Sigmoid colon (tissue), 7 donors: ENCODE measurements at places on chromosomes 1 and 21. TPM values are rescaled to one million over a fixed set of nuclear protein-coding genes. Genes with fewer than 3 reads are reported as not detected.

- H3K27ac ChIP-seq: no peak overlapping the region
Observed at GRCh38 chr1:219906924-219907771, 21.2 kb downstream of the SLC30A10 start.

DNA sequence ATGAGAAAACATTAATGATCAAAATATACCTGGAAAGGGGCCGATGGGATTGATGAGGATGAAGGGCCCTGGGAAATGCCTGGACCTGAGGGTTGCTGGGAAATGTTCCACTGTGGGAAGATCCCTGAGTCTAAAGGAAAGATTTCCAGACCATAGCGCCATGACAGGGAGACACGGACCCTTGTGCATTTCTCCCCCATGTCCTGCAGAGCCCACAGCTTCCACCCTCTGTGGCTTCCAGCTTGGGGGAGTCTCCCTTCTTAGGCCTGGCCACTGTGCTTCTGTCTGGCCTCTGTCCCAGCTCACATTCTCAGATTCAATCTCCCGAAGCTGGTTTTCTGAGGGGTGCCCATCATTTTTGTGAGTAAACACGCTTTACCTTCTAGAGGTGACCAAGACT, 1.0 kb upstream of the PRAMEF12 start:
- no peak overlapping the region for H3K4me3 ChIP-seq
- H3K27ac ChIP-seq: no peak overlapping the region
- no peaks in the 10 kb centered on the region for H3K36me3 ChIP-seq
- H3K4me1 ChIP-seq: no peaks in the 10 kb centered on the region
- no peaks in the 10 kb centered on the region for H3K27me3 ChIP-seq

GRCh38 chr1:191320062-191320461, 838.2 kb upstream of the RGS18 start:
- H3K4me3 ChIP-seq: no peak overlapping the region
- no peaks in the 10 kb centered on the region for H3K27me3 ChIP-seq
- no peaks in the 10 kb centered on the region for H3K4me1 ChIP-seq
- no peak for DNase-seq
- H3K36me3 ChIP-seq: no peaks in the 10 kb centered on the region

DNA sequence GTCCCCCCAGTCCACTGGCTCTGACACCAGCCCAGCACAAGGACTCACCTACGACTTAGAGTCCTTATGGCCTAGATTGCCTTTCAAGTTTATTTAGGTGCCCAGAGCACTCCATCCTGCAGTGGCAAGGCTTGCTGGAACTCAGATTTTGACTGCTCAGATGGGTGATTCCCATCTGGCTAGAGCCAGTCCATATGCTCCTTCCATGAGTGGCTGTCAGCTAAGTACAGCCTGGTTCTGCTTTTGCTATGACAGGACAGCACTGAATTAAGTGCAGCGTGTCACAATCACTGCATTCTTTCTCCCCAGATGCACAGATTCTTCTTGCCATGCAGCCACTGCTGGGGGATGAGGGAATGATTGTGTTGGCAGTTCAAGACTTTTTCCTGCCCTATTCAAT, 43.8 kb downstream of the GPR52 start:
- no peaks in the 10 kb centered on the region for H3K4me1 ChIP-seq
- no peaks in the 10 kb centered on the region for H3K36me3 ChIP-seq
- H3K27me3 ChIP-seq: no peaks in the 10 kb centered on the region
- no peak overlapping the region for H3K27ac ChIP-seq
- no peak overlapping the region for H3K4me3 ChIP-seq

GRCh38 chr1:100955322-100955721, 59.4 kb downstream of the SLC30A7 start:
- H3K4me3 ChIP-seq: no peak overlapping the region
- no peak for DNase-seq
- H3K27me3 ChIP-seq: no peaks in the 10 kb centered on the region
- H3K36me3 ChIP-seq: peaks cover 10% of the 10 kb centered on the region
- no peak overlapping the region for H3K27ac ChIP-seq
- H3K4me1 ChIP-seq: no peaks in the 10 kb centered on the region

DNA sequence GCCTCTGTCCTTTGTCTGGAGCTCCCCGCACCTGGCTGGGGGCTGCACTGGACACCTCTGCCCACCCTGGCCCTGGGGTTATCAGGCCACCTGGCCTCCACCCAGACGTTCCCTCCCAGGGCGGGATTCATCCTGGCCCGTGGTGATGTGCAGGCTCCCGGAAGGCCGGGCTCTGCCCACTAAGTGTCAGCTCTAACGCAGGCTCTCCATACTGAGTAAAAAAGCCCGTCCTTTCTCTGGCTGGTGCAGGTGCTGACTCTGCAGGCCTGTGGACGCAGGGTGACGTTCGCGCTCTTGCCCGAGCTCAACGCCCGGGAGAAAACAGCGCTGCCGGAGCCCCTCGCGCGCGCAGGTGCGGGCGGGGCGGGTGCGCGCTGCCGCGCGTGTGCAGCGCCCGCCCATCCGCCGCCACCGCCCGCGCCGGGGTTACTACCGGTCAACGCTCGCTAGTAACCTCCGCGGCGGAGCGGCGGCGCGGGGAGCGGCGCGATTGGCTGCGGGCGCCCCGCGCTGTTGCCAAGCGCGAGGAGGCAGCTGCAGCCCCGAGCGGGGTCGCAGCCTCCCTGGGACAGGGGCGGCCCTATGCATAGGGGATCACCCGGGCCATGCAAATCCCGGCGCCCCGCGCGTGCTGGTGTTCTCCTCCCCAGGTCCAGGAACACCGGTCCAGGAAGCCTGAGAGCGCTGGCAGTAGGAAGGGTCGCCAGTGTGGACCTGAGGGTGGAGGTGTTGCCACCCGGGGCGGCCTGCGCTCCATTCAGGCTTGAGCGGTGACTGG, 15.7 kb downstream of the ABCG1 start:
- DNase-seq: peak; percentile 88
- peaks cover 57% of the 10 kb centered on the region for H3K4me1 ChIP-seq
- peak overlapping the region; percentile 52 for H3K4me3 ChIP-seq
- H3K36me3 ChIP-seq: no peaks in the 10 kb centered on the region
- peak overlapping the region; percentile 86 for H3K27ac ChIP-seq
- no peaks in the 10 kb centered on the region for H3K27me3 ChIP-seq

DNA sequence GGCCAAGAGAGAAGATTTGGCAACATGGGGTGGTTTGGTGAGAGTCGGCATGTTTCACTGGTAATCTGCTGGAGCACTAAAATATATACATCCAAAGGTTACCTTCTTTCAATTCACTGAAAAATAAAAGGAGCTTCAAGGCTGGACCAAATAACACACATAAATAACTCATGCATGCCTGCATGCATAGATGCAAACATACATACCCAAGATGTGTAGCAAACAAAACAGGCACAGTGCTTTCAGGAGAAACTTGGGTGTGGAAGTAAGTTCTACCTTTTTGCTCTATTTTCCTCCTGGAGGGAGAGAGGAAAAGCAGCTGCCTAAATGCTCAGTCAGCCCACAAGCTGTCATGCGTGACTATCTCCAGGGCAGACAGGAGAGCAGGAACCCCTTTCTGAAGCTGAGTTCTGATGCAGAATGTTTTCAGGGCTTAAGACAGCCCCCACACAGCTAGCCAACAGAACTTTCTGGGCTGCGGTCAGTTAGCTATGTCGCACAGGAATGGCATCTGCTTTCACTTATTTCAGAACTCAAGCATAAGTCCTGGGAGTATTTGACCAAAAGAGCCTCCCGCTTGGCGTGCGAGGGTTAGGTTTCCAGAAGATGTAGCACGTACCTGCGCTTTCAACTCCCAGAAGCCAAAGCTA, 166.2 kb downstream of the TOMM20 start:
- H3K4me3 ChIP-seq: peak overlapping the region; percentile 2
- no peaks in the 10 kb centered on the region for H3K36me3 ChIP-seq
- H3K27me3 ChIP-seq: no peaks in the 10 kb centered on the region
- DNase-seq: peak; percentile 79
- H3K4me1 ChIP-seq: peaks cover 40% of the 10 kb centered on the region

DNA sequence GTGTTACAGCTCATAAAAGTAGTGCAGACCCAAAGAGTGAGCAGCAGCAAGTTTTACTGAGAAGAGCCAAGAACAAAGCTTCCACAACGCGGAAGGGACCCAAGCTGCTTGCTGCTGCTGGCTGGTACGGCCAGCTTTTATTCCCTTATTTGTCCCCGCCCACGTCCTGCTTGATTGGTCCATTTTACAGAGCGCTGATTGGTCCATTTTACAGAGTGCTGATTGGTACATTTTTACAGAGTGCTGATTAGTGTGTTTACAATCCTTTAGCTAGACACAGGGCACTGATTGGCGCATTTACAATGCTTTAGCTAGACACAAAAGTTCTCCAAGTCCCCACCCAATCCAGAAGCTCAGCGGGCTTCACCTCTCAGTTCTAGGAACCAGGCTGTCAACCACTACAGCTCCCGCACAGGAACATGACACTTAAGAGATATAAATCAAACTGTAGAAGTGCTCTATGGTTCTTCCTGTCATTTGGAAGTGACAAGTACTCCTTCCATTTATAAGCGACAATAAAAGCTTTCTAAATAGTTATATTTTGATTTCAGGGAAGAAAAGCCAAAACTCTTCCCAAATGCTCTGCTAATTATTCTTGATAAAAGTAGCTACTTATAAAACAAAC, 28.5 kb downstream of the RNF115 start:
- H3K27ac ChIP-seq: no peak overlapping the region
- no peaks in the 10 kb centered on the region for H3K27me3 ChIP-seq
- no peaks in the 10 kb centered on the region for H3K36me3 ChIP-seq
- no peaks in the 10 kb centered on the region for H3K4me1 ChIP-seq
- no peak overlapping the region for H3K4me3 ChIP-seq

GRCh38 chr1:208581209-208581608, 337.0 kb upstream of the PLXNA2 start:
- H3K27ac ChIP-seq: no peak overlapping the region
- H3K36me3 ChIP-seq: no peaks in the 10 kb centered on the region
- H3K4me1 ChIP-seq: no peaks in the 10 kb centered on the region
- no peak for DNase-seq
- no peaks in the 10 kb centered on the region for H3K27me3 ChIP-seq
- H3K4me3 ChIP-seq: no peak overlapping the region

DNA sequence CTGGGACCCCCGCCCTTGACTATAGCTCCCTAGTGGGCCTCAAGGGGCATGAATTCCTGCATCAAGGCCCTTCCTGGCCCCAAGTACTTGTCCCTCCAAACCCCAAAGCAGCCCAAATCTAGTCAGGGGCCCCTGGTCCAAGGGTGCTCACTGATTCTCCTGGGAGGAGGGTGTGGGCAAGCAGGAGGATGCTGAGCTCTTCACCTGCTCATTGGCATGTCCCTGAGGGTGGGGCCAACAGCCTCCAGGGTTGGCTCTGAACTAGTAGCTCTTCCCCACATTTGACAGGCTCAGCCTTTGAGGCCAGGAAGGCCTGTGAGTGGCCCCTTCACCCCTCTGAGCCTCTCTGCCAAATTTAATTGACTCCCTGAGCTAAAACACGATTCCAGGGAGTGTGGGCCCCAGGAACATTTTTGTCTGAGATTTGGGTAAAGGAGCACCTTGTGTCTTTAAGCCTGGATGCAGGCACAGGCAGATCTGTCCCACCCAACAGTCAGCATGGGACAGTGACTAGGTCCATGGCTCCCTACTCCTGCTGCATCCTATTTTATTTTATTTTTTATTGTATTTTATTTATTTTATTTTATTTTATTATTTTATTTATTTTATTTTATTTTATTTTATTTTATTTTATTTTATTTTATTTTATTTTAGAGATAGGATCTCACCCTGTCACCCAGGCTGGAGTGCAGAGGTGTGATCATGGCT, 11.0 kb upstream of the WNT9A start:
- H3K36me3 ChIP-seq: no peaks in the 10 kb centered on the region
- no peaks in the 10 kb centered on the region for H3K4me1 ChIP-seq
- no peak overlapping the region for H3K27ac ChIP-seq
- no peaks in the 10 kb centered on the region for H3K27me3 ChIP-seq
- H3K4me3 ChIP-seq: no peak overlapping the region
- peak; percentile 47 for DNase-seq

DNA sequence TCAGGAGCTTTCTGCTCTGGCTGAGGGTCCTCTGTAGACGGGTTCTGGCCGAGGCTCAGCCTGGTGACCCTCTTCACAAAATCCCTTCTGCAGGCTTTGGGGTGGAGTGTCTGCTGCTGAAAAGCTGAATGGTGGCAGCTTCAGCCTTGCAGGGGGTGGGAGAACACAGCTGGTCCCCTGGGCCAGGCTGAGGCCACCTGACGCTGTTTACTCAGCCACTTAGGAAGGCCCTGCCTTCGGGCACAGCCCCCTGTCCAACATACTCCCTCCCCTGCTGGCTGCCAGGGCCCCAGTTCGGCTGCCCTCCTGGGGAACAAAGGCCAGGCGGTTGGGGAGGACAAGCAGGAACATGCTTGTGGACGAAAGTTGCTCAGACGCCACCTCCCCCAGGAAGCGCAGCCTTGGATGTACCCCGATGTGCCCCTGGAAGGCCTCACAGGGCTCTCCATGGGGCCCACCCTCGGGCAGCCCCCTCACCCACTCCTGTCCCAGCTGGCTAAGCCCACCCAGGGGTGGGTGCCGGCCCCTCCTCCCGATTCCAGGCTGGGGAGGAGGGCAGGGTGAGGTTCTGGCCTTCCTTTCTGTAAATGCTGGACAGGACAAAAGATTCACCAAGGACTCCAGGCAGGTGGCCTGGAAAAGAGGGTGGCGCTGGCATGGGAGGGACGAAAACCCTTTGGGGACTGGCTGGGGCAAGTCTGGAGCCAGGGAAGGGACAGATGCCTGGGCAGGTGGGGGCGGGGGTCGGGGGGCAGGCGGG, at the start of gene ANKRD65:
Gene ANKRD65 (minus strand): TSS at position 130 of the 760 bp plus-strand sequence. CDS start 271 bp downstream, outside the sequence.
- peak within 1 kb of the TSS; percentile 61 for H3K27ac ChIP-seq
- no peaks in the 10 kb centered on the region for H3K27me3 ChIP-seq
- peaks cover 22% of the 10 kb centered on the region for H3K4me1 ChIP-seq
- H3K36me3 ChIP-seq: no peaks in the 10 kb centered on the region

- H3K4me3 ChIP-seq: no peak overlapping the region
- peaks cover 5% of the 10 kb centered on the region for H3K4me1 ChIP-seq
- peaks cover 54% of the 10 kb centered on the region for H3K27me3 ChIP-seq
- H3K36me3 ChIP-seq: no peaks in the 10 kb centered on the region
Observed at GRCh38 chr21:42118901-42119300, 47.8 kb downstream of the UMODL1 start.

GRCh38 chr21:37787456-37787855, 128.8 kb downstream of the KCNJ6 start:
- H3K36me3 ChIP-seq: no peaks in the 10 kb centered on the region
- H3K27ac ChIP-seq: no peak overlapping the region

- H3K4me1 ChIP-seq: no peaks in the 10 kb centered on the region
- H3K4me3 ChIP-seq: no peak overlapping the region
- H3K36me3 ChIP-seq: no peaks in the 10 kb centered on the region
- no peak for DNase-seq
Observed at GRCh38 chr1:33420870-33421775, 9.8 kb downstream of the PHC2 start.

- H3K27ac ChIP-seq: no peak overlapping the region
- H3K4me3 ChIP-seq: no peak overlapping the region
- DNase-seq: no peak
- peaks cover 3% of the 10 kb centered on the region for H3K27me3 ChIP-seq
Observed at GRCh38 chr1:14926818-14927575, 226.6 kb upstream of the TMEM51 start.

TINAGL1 gene
- polyA plus RNA-seq: 87.9 TPM

OR2T11 gene
- polyA plus RNA-seq: not detected

SDC3 gene
- 2.4 TPM for polyA plus RNA-seq

SPATA46 gene
- polyA plus RNA-seq: not detected

MYOG gene
- not detected for polyA plus RNA-seq

CLCA4 gene
- polyA plus RNA-seq: 502 TPM

SPRR2E gene
- polyA plus RNA-seq: 1.8 TPM
